Activated CD4-positive, alpha-beta memory T cell treated with anti-CD3 and anti-CD28 coated beads for 36 hours (primary cell): ENCODE measurements at places on chromosomes 1 and 21.
A peak's percentile ranks its signal among the peaks of the same experiment; 100 is the strongest.

- DNase-seq, result no peak
These were observed 22.9 kb downstream of the ADAM30 start for GRCh38 chr1:119873135-119874015.

DNA sequence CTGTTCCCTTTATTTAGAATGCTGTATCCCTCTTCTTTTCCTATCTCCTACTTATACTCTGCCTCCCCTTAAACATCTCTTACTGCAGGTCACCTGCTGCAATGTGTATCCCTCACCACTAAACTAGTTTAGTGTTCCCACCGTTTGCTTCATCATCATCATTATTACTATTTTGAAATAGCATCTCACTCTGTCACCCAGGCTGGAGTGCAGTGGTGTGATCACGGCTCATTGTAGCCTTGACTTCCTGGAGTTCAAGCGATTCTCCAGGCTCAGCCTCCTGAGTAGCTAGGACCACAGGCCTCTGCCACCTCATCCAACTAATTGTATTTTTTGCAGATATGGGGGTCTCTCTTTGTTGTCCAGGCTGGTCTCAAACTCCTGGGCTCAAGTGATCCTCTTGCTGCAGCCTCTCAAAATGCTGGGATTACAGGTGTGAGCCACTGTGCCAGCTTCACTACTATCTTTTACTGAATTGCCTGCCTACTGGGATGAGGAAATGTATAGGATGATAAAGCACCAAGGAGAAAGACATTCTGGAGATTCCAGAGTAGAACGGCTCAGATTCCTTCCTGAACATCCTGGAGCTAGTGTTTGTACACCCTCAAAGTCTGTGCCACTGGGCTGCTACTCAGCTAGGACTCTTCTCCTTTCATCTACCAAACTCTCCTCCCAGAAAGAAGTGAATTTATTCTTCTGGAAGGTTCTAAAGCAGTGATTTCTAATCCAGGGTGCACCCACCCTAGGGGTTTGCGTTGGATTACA, 8.6 kb upstream of the IFNAR1 start:
- DNase-seq, result no peak

GRCh38 chr1:206455666-206456344, 14.5 kb upstream of the IKBKE start:
- no peak for DNase-seq

- no peak for DNase-seq
These were observed 35.4 kb upstream of the TTC39A start for GRCh38 chr1:51365774-51366173.

GRCh38 chr1:164087906-164088453, 471.0 kb upstream of the PBX1 start:
- no peak for DNase-seq

DNA sequence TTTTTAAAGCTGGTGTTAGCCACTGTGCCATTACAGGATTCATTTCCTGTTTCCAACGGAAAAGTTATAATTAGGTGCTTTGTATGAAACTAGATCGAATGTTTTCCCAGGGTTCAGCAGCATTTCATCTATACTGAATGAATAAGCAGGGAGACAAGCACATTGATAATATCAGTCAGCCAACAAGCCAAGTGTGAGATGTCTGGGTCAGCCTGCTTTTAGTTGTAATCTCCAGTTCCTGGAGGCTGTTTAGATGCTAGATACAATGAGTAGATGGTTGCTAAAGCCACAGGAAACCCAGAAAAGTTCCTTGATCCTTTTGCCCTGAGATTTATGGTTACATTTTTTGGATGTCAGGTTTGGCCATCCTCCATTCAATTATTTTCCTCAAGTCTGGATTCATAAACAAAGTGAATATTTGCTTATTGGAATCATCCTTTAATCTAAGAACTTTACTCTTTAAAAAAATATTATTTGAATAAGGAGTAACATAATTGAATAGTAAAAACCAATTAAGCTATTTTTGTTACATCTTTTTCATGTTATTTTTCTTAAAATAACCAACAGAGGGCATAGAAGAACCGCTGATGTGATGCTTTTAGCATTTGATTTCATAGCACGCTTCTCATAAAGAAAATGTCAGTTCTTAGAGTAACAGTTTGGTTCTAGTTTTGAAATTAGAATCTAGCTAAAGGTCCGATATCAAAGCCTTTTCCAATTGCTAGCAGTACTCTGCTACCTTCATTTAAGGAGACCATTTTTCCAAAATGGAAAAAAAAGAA, 76.6 kb downstream of the HSPA13 start:
- DNase-seq, result no peak

DNA sequence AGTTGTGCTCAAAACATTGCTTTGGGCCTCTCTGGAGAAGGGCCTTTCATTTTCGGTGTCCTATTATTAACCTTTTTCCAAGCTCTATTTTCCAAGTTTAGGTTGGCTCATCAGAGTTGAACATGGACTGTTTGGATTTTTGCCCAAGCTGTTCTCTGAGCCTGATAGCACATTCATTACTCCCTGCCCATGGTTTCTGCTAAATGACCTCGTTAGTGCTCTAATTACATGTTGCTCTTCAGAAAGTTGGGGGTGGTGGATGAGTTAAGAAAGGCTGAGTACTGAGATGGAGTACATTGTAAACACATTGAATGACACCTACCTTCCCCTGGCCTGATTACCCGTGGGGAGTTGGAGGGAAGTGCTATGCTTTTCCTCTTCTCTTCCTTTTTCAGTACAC, 38.9 kb downstream of the LMO4 start:
- no peak for DNase-seq

GRCh38 chr1:17265162-17265561, 16.3 kb downstream of the PADI3 start:
- DNase-seq, result no peak

- no peak for DNase-seq
These were observed 31.1 kb downstream of the LHX8 start for GRCh38 chr1:75165264-75165663.

DNA sequence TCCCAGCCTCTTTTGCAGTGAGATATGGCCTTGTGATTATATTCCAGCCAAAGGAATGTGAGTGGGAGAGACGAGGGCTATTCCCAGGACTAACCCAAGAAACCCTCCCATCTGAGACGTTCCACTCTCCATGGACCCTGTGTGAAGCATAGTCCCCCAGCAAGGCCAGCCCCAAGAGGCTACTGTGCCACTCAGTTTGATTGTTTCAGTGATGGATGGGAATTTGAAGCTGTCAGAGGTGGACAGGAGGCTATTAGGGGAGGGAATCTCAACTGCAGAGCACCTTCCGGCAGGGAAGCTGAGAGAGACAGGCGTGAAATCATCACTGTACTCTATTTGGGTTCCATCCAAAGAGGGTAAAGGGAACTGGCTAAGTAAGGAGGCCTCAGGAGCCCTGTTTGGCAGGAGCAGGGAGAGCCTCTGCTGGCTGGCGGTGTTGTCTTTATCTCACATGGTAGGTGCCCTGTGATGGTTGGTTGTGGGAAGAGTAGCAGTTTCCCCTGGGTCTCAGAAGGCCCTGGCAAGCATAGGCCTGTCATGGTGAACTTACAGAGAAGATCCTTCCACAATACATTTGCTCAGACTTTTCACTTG, 3.4 kb upstream of the TEX35 start:
- no peak for DNase-seq

GRCh38 chr1:24470592-24470991, 32.0 kb upstream of the RCAN3 start:
- no peak for DNase-seq

- DNase-seq, result no peak
These were observed 115.0 kb downstream of the TGFB2 start for GRCh38 chr1:218459878-218460711.

DNA sequence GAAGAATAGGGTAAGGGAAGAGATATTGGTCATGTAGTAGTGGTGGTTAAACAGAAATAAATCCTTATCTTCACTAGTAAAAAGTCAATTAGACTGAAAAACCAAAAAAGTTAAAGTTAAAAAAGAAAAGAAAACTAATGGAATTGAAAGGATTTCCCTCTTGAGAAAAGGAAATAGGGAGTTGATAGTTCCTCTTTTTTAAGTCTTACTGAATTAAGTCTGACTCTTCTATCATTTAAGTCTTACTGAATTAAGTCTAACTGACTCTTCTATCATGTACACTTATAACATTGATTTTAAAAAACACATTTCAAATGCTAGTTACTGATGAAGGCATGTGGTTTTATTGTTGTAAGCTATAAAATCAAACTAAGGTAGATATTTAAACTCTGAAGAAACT, 49.5 kb upstream of the TENT5C start:
- DNase-seq, result no peak

GRCh38 chr21:42174173-42174572, 44.8 kb upstream of the ABCG1 start:
- no peak for DNase-seq

DNA sequence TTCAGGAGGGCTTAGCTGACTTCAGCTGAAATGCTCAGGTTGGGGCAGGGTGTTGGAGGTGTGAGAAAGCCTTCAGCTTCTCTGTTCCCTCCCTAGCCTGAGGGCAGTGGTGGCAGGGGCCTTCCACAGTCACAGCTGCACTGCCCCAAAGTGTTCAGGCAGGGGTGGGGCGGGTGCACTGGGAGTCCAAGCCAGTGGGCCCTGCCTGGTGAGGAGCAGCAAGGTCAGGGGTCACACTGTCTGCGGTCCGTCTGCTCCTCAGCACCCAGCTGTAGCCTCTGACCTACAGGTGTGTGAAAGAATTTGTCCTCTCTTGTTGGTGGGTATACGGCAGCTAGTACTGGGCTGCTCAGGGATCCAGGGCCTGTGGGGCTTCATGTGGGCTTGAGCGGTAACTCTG, 490.4 kb upstream of the NCAM2 start:
- no peak for DNase-seq

GRCh38 chr1:33653226-33653625, 180.8 kb downstream of the ZSCAN20 start:
- DNase-seq, result no peak

DNA sequence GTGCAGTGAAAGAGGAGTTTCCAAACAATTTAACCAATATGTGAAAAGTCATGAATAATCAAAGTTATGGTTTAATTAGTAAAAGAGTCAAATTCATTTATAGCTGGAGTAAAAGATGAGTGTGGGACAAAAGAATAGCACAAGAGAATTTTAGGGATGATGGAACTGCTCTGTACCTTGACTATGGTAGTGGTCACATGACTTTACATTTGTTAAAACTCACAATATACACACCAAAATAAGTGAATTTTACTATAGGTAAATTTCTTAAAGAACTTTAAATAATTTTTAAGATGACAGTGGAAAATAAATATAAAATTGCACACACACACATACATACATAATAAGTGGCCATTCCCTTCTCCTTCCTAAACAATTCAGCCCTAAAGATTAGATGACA, 13.6 kb downstream of the CDC42BPA start:
- DNase-seq, result no peak

GRCh38 chr1:180198196-180198595, 31.9 kb upstream of the LHX4 start:
- no peak for DNase-seq

DNA sequence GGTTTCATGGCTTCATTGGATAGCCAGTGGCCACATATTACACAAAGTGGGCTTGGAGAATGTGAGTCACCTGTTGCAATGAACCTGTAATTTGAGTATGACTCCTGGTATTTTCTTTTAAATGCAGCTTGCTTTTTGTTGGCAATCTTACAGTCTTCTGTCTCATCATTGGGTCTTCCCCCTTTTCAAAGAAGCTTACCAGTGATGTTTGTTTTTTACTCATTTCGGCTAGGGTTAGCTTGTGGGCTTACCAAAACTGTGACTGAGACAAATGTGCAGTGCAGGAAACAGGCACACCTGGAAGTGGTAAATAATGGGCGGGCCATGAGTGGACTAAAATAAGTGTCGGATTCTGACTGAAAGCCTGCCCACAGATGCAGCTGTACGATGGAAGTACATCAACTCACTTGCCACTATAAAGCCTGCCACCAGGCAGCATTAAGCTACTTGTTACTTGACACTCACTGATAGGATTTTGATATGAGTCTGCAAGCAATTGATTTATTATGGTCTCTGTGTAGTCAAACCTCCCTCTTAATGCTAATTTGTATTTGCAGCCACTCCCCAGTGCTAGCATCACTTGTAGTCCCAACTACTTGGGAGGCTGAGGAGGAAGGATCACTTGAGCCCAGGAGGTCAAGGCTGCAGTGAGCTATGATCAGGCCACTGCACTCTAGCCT, 4.2 kb downstream of the HHAT start:
- DNase-seq, result peak; percentile 91

DNA sequence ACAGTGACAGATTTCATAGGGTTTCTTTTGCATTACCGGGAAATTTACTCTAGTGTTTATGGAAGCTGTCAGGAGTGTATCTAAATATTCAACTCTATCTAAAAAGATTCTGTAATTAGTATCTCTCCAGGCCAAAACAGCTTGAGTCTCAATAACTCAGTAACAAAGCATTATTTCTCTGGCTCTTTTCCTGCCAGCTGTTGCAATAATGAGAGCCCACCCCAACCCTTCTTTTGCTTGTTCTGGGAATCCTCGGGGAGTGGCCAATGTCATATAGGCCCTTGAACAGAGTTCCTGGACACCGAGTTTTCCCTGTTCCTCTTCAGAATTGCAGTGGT, 120.1 kb upstream of the SGIP1 start:
- no peak for DNase-seq

DNA sequence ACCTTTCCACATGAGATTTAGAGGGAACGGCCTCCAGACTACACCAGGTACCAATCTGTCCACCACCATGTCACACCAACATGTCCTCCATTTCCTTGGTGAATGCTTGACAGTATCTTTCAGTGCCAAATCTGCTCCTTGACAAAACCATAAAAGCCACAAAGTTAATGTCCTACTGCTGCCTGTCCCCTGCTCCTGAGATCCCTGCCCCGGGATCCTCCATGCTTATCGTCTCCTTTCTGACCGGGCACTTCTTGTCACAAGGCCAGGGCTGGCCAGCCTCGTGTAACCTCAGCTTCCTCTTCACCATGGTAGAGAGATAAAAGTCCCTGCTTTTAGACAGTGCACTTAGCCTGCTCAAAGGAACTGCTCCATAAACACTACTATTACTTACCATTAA, 136.2 kb downstream of the NAV1 start:
- no peak for DNase-seq

GRCh38 chr1:18612073-18612472, 18.6 kb upstream of the PAX7 start:
- DNase-seq, result no peak

GRCh38 chr1:156927215-156928042, 7.0 kb downstream of the LRRC71 start:
- DNase-seq, result peak; percentile 79

DNA sequence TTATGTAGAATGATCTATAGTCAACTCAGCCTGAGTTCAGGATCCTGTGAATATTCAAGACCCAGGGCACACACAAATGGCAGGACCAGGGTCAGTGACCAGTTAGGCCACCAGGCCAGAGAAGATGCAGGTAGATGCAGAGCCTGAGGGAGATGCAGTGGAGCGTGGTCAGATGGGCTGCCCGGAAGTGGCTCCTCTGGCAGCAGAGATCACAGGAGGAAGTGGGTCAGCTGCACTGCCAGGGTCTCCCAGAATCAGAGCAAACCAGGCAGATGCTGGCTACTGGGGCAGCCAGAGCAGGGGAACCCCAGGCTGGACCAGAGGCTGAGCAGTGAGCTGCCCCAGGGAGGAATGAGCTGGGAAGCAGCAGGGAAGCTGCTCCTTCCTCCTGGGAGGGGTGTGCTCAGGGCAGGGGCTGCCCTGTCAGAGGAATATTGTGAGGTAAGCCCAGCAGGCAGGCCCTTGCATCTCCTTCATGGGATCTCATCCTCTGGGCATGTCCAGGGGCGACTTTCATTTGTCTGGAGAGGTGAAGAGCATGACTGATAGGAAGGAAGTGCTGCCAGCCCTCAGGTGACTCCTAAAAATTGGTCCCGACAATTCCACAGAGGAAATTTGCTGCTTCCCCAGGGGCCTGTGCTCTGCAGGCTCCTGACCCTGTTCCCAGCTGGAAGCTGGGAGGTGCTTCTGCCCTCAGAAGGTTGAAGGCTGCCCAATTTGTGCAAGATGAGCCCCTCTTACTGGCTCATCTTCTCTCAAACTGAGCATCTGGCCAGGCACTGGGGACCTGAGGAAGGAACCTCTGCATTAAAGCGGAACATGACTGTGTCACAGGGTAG, 49.3 kb downstream of the STUM start:
- no peak for DNase-seq
